ENCODE measurements at places on chromosomes 11 and 22.

- DNase-seq: no peak
Observed at GRCh38 chr11:106624377-106624776, 393.9 kb downstream of the GUCY1A2 start.

- no peak for DNase-seq
Observed at GRCh38 chr11:223884-224283, 12.3 kb downstream of the SIRT3 start.

DNA sequence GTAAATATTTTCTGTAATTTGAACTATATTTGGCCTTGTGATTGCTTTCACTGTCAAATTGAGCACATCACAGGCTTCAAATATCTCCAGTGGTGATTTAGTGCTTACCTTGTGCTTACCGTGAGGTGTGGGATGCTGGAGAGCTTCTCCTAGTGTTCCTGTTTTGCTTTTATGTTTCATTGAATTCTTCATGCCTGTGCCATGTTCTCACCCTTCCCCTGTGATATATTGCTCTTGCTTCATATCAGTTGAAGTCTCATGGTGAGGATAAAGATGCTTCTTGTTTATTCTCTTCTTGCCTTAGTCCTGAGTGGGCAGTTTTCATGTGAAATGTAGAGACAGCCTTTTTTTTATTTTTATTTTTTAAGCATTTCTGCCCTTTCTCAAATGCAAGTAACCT lies 198.0 kb upstream of the PDGFD start:
- no peak for DNase-seq

DNA sequence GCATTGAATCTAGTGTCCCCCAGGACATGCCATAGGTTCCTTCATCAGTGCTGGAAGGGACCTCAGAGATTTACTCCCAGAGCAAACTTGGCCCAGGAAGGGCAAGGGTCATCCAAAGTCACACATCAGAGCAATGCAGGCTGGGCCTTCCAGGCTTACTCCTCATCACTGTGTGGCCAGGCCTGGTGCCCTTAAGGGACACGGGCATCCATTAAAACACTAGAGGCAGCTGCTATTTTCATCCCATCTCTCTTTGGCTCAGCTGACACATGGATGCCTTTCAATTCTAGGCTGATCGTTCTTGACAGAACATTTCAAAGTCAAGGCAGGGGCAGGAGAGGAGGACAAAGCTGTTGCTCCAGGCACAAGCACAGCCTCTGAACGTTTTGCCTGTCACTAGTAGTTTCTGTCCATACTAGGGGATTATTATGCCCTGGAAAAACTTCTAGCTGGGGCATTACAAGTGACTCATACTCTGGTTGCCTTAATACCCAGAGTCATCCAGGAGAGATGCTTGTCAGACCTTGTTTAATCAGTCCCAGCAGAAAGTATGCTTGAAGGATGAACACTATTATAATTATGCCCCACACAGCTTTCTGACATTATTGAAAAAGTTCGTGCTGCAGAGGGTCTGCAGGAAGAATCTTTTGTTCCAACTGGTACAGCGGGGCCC lies 240.3 kb downstream of the TENM4 start:
- DNase-seq: no peak

DNA sequence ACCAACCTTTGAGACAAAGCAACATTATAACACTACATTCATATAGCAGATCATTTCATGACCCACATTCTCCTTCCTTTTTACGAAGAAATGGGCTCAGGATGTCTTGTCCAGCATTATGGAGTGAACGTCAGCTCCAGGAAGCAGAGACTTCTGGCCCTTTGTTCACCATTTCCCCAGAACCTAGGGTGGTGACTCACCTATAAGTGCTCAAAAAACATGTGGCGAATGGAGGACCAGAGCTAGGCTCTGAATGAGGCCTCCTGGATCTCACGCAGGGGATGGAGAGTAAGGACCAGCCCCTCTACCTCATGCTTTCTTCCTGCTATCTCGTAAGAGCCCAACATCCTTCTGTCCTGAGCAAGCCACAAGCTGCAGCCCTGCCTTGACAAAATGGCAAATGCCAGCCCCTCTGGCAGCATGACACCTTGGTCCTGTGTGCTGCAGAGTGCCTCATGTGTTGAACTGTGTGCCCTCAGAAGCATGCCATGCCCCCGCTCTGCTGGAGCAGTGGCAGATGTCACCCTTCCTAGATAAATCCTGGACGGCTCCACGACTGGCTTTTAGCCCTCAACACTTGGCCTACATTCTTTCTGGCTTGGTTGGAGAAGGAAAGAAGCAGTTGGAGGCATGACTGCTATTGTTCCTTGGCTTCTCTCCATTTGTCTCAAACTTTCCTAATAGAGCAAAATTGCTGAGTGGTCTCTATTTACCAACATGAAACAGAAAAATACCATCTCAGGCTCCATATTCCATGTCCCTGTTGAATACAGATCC lies 6.5 kb upstream of the ST3GAL4 start:
- DNase-seq: peak; percentile 94

GRCh38 chr22:26398741-26399153 lies 30.3 kb upstream of the ASPHD2 start:
- DNase-seq: peak; percentile 89

DNA sequence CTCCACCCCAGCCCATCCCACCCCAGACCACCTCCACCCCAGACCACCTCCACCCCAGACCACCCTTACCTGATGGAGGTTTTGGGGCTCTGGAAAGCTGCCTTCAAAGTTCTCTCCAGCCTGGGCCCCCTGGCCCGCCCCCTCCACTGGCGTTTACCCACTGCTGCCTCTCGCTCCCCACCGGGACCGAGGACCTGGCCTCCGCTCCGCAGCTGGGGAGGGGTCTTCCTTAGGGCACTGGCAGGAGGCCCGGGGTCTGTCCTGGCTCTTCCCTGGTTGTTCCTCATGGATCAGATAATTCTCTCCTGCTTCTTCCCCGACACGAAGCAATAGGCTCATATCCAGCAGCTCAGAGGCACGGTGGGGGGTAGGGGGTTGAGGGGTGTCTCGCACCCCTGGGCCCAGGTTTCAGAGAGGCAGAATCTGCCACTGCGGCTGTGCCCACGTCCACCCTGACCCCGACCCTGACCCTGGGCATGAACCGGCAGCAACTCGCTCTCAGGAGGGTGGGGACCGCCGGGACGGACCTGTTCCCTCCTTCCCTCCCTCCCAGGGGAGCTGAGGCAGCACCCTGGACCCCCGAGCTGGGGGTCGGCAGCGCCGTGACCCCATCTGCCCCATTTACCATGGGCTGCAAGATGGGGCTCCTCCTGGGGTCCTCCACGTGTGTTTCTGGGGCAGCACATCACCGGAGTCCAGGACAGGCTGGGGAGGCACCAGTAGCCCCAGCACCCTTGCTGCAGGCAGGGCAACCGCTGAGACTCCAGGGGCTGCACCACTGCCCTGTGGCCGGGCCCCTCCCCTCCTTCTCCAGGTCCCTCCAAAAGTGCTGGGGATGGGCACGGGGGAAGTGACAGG lies 12.9 kb downstream of the KRTAP5-5 start:
- DNase-seq: peak; percentile 46

GRCh38 chr11:126840201-126840886 lies 160.2 kb downstream of the KIRREL3 start:
- no peak for DNase-seq

- DNase-seq: no peak
Observed at GRCh38 chr22:23110190-23110921, 31.4 kb downstream of the RSPH14 start.

DNA sequence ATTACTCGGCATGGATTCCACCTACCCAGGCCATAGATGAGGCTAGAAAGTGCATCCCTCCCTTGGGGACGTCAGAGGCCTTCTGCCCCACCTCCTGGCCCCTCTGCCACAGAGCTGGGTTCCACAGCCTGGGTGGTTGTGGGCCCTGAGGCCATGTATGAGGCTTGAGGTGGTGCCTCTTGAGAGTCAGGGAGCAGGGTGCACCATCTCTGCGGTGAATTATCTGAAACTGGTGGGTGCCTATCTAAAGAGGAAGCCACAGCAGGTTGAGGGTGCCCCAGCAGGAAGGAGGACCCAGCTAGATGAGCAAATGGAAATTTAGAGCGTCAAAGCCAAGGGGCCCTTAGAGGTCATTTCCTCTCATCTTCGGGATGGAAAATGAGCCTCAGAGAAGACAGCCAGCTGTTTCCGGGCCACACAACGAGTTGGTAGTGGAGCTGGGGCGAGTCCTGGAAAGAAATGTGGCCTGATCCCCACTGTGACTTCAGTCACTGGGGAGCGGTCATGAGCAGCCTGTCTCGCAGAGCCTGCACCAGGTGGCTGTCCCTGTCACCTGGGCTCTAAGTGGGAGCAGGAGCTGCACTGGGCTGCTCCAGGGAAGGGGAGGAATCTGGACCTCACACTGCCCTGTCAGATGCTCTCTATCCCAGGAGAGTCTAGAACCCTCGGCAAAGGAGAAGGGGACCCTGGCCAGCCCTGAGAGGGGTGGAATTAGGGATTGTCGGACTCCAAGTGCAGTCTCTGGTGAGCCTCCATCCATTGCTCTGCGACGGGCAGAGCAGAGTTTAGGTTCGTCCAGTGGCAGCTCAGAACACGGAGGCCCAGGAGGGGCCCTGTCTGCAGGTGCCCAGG lies 7.3 kb downstream of the ADORA2A start:
- DNase-seq: peak; percentile 85

DNA sequence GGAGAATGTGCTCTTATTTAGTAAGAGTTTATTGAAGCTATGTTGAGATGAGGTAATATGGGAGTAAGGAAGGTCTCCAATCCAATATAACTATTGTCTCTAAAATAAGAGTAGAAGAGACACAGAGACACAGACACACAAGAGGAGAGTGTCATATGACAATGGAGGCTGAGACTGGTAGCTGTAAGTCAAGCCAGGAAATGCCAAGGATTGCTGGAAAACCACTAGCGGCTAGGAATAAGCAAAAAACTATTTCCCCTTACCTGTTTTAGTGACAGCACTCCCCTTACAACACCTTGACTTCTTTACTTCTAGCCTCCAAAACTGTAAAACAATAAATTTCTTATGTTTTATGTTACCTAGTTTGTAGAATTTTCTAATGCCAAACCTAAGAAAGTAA lies 1652.8 kb downstream of the LRRC4C start:
- no peak for DNase-seq

GRCh38 chr11:117946842-117947526 lies 17.8 kb upstream of the TMPRSS13 start:
- DNase-seq: peak; percentile 97

DNA sequence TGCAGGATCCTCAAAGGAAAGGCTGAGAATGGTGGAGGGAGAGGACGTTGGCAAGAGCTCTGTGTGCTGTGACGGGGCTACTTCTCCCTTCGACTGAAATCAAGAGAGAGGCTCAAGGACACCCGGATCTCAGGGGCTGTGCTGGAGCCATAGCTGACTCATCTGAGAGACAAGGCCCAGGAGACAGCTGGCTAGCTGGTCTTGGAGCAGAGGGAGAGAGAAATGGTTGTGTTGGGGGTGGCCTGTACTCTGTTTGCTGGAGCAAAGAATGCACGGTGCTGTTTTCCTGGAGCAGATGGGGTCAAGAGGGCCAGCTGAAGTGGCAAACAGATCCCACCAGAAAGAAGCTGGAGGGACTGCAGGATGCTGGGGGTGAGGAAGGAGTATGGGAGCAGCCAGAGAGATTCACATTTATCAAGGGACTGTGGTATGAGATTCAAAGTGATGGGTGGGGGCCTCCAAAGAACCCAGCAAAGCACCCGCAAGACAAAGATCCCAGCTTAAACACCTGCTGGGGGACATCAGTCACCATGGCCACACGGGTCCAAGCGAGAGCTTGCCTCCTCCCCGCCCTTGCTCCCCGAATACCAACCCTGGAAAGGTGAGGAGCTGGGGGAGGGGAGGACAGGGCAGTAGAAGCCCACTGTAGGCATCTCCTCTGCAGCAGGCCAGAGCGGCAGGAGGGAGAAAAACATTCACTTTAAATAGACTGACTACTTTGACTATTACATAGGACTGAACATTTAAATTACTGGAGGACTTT lies 40.8 kb downstream of the MAP6 start:
- no peak for DNase-seq

- DNase-seq: peak; percentile 37
Observed at GRCh38 chr11:19951558-19952115, 208.6 kb downstream of the DBX1 start.

DNA sequence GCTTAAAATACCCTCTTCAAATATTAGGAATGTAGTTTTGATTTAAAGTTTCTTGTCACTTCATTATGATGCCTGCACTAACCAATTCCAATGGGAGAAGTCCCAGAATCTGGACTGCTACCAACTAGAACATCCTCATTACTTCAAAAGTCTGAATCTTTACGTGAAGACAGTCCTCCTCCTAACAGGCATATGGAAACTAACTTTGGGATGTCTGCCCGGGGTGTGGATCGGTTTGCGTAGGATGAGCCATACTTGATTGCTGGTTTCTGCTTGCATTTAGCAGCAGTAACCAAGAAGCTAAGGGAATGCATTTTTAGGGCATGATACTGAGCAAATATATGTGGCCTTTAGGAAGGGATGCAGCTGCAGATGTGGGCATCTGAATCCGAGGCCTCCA lies 177.1 kb downstream of the LRRC4C start:
- DNase-seq: no peak

GRCh38 chr22:49999946-50000586 lies 12.5 kb downstream of the IL17REL start:
- DNase-seq: peak; percentile 61

GRCh38 chr11:24738972-24739371 lies 242.1 kb downstream of the LUZP2 start:
- no peak for DNase-seq

- peak; percentile 85 for DNase-seq
Observed at GRCh38 chr22:44638971-44639760, 62.8 kb upstream of the PRR5 start.

DNA sequence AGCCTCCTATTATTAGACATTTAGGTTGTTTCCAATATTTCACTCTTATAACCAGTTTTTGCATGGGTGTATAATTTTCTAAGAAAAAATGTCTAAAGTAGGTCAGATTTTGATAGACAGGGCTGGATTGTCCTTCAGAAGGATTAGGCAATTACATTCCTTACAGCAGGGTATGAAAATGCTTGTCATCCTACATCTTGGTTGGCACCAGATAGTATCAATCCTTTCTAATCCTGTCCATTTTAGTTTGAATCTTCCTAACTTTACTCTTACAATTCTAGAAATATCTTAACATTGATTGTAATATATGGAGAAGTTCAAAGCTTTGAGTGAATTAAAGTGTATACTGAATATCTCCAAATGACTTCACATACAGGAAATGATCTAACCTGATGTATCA lies 63.0 kb upstream of the ZBED5 start:
- DNase-seq: no peak
